ENCODE measurements at places on chromosomes 16 and 17.

DNA sequence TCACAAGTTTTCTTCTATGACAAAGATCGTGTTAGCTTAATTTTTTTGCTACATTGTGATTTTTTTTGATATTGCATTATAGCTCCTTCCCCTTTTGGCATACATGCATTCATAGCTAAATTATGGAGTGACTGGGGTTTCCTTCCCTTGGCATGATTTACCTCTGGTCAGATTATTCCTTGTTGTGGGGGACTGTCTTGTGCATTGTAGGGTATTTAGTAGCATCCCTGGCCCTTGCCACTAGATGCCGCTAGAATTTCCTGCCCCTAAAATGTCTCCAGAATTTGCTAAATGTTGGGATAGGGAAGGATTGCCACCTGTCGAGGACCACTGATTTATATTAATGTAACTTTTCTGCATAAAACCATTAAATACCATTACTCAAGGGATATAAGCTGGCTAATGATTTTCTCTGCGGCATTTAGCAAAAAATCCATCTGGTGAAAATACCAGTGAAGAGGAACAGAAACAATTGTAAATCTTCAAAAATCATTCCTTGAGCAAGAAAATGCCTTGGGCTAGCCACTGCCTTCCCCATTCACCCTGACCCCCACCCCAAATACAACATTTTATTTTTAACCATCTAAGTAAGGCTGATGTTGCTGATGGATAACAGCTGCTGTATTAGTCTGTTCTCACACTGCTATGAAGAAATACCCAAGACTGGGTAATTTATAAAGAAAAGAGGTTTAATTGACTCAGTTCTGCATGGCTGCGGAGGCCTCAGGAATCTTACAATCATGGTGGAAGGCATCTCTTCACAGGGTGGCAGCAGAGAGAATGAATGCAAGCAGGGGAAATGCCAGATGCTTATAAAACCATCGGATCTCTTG is 195.2 kb downstream of the MAP2K6 start:
- DNase-seq = no peak

- DNase-seq = no peak
Measured at GRCh38 chr16:85908444-85908843, 9.5 kb downstream of the IRF8 start.

- no peak for DNase-seq
Measured at GRCh38 chr16:28320741-28321140, 28.4 kb downstream of the SBK1 start.

DNA sequence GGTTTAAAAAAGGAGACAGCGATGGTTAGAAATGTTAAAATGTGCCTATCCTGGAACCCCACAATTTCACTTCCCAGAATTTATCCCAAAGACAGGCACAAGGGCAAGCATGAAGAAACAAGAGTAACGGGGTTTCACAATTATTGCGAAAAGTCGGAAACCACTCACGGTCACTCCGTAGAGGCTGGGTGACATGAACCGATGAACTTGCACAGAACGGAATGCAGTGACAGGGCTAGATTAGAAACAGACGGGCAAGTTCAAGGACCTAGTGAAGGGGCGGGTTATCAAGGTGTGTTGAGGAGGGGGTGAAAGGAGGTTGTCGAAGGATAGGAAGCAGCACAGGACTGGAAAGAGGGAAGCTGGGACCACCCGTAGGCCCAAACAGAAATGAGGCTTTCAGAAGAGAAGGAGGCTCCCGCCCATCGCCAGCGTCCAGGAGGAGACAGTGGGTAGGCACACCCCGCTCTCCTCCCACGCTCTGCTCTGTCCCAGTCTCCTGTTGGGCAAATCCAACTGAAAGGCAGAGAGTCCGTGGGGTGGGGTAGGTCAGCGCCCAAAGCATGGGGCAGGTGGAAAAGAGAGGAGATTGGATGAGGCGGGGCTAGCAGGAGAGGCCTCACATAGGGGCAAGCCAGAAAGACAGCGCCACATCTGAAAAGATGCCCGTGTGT is 47.4 kb upstream of the JPH3 start:
- no peak for DNase-seq

DNA sequence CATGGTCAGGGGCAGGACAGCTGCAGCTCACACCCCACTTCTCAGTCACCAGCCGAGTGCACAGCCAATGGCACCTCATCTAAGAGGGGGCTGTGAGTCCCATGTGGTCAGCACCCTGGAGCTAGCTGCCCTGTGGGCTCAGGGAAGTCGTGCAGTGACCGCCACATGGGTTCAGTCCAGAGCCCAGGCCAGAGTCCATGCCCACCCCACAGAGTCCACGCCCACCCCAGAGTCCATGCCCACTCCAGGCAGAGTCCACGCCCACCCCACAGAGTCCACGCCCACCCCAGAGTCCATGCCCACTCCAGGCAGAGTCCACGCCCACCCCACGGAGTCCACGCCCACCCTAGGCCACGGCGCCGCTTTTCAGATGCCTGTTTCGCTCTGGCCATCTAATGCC is 24.1 kb downstream of the SLC7A5 start:
- DNase-seq = no peak

DNA sequence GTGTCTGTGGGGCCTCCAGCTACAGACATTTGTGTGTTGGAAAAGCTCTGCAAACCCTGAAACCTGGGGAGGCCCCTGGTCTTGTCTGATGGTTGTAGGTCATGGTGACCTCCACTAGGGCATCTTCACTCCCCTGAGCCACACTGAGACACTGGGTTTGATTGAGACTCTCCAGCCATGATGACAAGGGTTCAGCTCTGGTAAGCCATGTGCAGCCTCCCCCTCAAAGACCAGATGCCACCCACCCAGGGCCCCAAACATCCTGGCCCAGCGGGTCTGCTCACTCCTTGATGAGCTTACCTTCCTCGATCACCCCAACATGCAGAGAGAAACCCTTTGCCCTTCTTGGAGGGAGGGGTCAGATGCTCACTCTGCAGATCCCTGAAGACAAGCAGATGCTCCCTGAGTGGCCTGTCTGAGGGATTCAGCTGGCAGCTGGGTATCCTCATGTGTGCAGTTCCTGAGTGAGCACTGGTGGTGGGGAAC is 101.6 kb downstream of the METRNL start:
- no peak for DNase-seq

- DNase-seq = no peak
Measured at GRCh38 chr17:42843358-42843934, 934 bp upstream of the AOC2 start.

- no peak for DNase-seq
Measured at GRCh38 chr16:88939245-88939971, 37.6 kb downstream of the CBFA2T3 start.

DNA sequence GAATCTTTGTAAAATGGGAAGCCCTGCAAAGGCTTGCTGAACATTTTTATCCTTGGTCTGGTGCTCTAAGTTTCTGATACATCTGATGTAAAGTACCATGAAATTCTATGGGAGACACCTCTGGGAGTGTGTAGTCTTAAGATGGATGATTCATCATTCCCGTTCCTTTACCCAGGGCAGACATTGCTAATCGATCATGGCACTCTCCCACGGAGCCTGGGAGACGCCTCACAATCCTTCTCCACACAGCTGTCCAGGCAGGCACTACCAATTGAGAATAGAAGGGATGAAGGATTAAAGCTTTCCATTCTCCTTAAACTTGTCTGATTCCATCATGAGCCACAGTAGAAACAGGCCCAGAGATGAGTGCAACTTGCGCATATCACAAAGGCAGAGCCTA is 144.8 kb downstream of the GSG1L start:
- no peak for DNase-seq

DNA sequence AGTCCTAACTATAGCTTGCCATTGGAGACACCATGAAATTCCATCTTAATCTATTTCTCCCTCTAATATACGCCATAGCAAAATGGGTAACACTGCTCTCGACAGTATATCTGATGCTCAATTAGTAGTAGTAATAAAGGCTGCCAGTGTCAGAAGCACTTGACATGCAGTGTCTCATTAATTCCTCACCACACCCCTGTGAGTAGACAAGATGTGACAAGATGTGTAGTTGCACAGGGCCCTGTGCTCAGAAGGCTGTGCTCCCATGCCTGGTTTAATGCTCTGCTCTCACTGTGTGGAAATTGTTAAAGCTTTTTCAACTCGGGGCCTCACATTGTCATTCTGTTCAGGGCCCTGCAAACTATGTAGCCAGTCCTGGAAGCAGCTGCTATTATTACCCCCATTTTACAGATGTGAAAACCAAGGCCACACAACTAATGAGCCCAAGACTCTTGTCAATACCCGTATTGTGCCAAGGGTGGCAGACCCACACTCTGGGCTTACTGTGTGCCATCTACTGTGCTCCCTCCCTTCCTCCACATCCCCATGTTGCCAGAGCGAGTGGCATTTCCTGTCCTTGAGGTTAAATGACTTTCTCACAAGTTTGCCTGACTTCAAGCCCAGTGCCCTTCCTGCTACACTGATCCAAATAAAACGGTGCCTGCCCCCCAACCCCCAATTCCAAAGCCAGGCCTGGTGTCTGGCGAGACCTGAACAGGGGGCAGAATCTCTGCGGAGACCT is 287.3 kb upstream of the CCL2 start:
- no peak for DNase-seq

DNA sequence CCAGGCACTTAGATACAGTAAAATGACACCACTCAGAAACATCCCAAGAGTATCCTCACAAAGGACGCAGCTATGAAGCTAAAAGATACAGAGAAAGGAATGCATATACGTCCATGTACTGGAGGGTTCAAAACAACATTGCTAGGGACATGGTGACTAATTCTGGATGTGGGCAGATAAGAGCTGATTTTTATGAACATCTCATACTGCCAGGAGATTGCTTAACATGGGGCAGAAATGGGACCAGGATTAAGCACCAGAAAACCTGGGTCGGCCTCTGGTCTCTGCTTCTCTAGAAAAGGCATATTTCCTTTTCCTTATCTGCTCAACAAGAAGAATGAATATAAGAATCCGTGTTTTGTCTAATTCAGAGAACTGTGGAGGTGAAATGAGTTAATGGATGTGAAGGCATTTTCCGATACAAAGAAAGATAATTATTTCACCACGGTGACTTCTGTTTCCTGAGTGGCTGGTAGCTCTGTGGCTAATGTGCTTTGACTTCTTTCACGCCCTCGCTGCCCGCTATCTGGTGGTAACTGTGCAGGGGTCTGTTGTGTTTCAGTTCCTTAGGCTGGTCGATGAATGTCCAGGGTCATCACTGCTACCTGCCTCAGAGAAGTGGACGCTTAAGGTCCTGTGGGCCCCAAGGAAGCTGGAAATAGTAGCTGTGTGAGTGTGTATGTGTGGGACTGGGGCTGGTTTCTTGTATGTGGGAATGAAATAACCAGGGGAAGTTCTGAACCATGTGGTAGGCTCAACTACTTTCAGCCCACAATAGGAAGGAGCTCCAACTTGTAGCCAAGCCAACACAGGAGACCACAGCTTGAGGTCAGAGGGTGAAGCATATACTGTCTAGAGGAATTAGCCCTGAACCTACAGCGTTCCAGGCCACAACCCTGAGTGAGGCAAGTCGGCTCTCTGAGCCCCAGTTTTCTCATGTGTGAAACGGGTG is 15.8 kb upstream of the CCL5 start:
- no peak for DNase-seq

DNA sequence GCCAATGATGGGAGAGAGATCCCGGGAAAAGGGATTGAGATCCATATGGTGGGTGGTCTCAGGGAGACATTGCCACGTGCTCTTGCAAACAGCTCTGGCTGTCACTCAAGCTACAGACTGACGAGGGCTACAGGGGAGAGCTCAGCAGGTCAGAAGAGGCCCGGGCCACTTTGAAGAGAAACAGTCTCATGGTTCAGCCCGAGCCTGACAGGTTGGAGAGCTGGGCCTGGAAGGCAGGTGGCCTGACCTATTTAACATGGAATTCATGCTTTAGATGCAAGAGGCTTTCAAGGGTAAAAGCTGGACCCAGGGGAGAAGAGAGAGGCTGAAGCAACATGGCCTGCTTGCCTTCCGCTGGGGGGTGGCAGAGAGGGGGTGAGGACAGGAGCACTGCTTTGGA is 81.0 kb upstream of the BRD7 start:
- DNase-seq = no peak

DNA sequence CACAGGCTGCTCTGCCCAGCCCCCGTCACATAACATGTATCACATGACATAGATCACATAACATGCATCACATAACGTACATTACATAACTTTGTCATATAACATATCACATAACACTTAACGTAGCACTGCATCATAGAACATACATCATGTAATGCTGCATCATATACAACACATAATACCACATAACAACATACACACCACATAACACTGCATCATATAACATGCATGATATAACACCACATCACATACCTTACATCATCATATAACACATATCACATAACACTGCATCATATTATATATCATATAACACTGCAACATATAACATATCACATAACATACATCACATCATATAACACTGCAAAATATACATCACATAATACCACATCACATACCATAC is 83.8 kb downstream of the AXIN2 start:
- no peak for DNase-seq

GRCh38 chr16:84641643-84642358 is 6.5 kb upstream of the KLHL36 start:
- no peak for DNase-seq

- DNase-seq = no peak
Measured at GRCh38 chr16:1678500-1679098, 520 bp downstream of the JPT2 start.

DNA sequence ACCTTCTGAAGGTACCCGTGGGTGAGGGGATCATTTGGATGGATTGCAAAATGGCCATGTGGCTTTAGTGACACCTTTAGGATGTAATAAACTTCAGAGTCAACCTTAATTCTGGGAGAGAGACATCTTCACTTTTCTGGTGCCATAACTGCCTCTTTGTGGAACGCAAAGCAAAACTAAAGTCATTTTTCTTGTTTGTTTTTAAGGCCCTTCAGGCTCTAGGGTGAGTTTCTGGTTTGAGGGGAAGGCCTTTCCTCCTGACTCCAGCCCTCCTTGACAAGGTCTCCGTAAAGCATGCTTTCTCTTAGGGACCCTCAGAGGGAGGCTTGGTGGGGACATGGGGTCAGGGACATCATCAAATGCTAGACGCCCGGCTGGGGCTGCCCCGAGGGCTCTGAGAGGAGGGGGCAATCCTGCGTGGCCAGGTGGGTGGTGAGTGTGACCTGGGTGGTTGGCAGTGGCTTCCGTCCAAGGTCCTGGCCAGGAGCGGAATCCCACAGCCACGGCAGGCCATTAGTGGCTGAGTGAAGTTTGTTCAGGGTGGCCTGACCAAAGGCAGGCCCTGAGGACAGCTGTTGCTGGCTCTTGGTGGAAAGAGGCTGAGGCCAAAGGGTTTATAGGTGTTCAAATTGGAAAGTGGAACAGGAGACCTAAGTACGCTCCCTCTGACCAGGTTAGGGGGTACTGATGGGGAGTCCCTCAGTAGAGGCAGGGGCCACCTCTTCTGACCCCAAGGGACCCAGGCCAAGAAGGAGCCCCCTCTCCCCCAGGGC is 112.2 kb downstream of the METRNL start:
- DNase-seq = no peak

- DNase-seq = no peak
Measured at GRCh38 chr17:8243827-8244226, 4.0 kb downstream of the CTC1 start.

GRCh38 chr17:76432712-76433336 is 20.1 kb downstream of the UBE2O start:
- no peak for DNase-seq

GRCh38 chr16:82735186-82735585 is 108.4 kb downstream of the CDH13 start:
- no peak for DNase-seq

- DNase-seq = no peak
Measured at GRCh38 chr17:81166033-81166492, at the start of gene AATK. TSS of gene AATK (minus strand) at chr17:81166221. CDS start at chr17:81165992, 229 bp downstream.
